ENCODE measurements at places on chromosomes 3 and 15.

- DNase-seq, result no peak
Observed at GRCh38 chr3:28799084-28799483, 450.5 kb upstream of the AZI2 start.

GRCh38 chr3:112676659-112677234, 35.8 kb upstream of the CCDC80 start:
- peak; percentile 65 for DNase-seq

DNA sequence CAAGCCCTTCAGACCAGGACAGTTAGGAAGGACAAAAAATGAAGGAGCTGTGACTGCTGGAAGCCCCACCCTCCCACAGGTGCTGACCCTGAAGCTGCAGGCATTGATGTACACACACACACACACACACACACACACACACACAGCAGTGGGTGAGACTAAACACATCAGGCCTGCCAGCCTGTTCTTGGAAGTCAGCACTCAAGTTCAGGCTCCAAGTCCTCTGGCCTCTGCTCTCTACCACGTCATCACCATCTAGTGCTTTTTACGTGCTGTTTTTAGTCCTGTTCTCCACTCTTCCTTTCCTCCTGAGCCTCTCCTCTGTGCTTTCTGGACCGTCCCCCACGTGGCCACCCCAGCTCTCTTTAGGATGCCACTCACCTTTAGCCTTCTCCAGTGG, 5.4 kb upstream of the KBTBD12 start:
- DNase-seq, result no peak

- DNase-seq, result no peak
Observed at GRCh38 chr15:38685686-38686339, 121.2 kb upstream of the RASGRP1 start.

DNA sequence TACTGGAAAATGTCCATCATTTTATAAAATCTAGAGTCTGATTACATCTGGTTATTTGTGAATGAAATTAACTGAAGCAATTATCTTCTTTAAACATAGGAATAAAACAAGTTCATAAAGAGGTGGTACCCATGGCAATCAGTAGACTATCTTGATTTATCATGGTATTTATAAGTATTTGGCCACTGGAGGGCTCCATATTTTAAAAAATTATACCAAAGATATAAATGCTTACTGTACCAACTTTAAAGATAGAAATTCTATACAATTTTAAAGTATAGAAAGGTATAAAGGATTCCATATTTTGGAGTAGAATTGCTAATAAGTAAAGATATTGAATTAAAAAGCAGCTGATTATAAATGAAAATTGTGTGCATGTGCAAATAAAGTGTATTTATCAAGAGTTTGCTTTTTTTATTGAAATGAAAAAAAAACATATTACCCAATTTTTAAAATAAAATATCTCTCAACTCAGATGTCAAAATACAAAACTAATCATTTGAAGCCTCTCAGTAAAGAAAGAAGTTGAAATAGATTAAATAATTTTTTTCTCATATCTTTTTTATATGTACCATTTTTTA, 105.3 kb downstream of the BBX start:
- DNase-seq, result no peak

GRCh38 chr15:60695713-60696522, 217.0 kb upstream of the ICE2 start:
- no peak for DNase-seq

DNA sequence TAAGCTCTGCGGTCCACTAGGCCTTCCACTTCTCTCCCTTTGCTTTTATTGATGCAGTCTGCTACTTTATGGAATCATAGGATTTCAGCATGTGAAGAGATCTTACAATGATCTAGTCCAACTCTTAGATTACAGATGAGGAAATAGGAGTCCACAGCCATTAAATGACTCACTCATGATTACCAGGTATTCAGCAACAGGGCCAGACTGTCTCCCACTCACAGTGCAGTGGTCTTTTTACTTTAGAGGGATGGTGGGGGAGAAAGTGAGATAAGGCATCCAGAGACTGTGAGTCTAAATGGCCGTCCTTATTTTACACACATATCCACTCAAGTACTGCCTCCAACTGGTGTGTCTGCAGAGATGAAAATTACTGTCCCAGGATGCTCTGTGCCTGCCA, 88.5 kb upstream of the SKOR1 start:
- DNase-seq, result no peak

DNA sequence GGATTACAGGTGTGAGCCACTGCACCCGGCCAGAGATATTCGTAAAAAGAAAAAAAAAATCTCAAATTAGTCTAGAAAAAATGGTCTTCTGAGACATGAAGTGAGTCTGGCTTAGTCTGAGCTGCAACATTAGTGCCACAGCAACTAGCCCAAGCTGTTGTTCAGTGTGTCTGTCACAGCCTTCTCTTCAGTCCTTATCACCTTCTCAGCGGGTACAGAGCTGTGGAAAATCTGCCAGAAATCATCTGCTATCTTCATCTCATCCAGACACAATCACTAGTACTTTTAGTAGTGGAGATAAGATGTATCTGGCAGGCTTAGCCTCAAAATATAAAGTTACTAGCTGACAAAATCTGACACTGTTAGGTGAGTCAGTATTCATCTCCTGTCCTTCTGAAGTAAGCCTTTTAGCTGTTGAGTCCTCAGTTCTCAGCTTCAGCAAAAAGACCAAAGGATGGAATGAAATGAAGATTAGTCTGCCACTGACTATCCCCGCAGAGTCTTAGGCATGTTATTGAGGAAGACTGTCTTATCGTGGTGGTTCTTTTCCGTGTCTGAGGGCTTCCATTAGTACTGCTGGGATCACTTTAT, 120.5 kb upstream of the CGNL1 start:
- DNase-seq, result no peak

GRCh38 chr15:76861815-76862397, 43.2 kb downstream of the SCAPER start:
- DNase-seq, result no peak

DNA sequence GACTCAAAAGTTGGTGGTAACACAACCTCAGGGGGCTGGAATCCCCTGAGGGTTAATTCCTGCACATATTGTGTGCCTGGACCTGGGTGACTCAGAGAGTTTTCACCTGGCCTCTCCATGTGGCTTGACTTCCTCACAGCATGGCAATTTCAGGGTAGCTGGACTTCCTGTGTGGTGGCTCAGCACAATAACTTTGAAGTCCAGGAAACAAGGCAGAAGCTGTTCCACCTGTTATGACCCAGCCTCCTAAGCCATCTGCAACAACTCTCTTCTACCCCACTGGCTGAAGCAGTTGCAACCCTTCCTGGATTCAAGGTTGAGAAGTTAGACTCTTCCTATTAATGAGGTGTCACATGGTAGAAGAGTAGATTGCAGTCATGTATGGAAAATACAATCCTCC, 58.4 kb downstream of the EDEM1 start:
- no peak for DNase-seq

DNA sequence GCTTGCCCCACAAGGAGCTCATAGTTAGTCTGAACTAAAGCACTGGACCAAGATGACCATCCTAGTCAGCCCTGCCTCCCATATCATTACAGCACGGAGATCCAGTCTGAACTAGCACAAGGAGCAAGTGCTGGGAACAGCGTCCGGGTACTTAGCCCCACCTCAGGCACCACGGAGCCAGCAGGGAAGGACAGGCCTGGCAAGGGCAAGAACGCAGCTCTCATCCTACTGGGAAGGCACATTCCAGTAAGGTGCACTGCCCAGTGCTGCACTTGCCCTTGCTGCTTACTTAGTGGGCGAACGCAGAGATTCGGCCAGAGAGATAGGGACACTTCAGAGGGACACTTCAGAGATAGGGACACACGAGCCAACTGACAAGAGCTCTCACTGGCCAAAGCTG, 27.6 kb downstream of the SEC61A1 start:
- no peak for DNase-seq

GRCh38 chr3:151322511-151322910, 5.9 kb upstream of the GPR87 start:
- no peak for DNase-seq

GRCh38 chr3:136381051-136381450, 130.9 kb downstream of the PCCB start:
- DNase-seq, result no peak

- no peak for DNase-seq
Observed at GRCh38 chr3:127630811-127631714, 2.1 kb downstream of the PODXL2 start.

- DNase-seq, result no peak
Observed at GRCh38 chr3:197135212-197135611, 105.6 kb upstream of the MELTF start.

DNA sequence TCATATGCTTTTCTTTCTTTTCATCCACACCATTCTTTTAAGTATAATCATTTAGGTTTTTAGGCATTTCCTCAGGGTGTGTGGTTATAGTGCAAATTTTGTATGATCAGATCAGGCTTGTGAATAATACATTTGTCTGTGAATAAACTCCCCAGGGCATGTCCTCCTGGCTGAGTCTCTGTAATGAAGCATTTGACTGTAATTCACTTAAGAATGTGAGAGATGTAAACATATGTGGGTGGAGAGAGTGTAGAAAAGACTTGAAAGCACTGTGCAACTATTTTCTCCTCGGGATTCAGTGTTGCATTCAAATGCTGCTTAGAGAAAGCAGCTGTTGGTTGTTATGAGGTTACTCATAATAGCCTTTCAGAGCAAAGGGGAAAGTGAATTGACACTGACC, 996.5 kb downstream of the TUSC7 start:
- no peak for DNase-seq

GRCh38 chr15:64423970-64424369, 36.3 kb downstream of the TRIP4 start:
- no peak for DNase-seq

DNA sequence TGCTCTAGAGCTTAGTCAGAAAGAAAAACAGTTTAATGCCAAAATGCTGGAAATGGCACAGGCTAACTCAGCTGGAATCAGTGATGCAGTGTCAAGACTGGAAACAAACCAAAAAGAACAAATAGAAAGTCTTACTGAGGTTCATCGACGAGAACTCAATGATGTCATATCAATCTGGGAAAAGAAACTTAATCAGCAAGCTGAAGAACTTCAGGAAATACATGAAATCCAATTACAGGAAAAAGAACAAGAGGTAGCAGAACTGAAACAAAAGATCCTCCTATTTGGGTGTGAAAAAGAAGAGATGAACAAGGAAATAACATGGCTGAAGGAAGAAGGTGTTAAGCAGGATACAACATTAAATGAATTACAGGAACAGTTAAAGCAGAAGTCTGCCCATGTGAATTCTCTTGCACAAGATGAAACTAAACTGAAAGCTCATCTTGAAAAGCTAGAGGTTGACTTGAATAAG, 150.5 kb upstream of the LRRFIP2 start:
- DNase-seq, result no peak

DNA sequence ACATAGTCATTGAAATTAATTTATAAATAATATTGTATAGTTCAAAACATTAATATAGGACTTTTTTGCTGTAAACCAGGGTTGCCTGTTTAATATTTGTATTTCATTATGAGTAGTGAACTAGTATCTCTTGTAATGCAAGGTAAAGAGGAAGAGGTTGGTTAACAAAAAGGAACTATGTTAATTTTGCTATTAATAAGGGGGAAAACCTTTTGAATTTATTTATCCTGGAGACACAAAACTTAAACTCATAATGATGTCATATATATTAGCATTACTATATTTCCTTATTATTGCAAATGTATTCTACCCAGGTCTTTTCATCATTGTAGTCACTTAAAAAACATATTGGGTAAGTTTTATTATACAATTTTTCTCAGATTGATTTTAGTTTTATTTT, 94.5 kb downstream of the CHL1 start:
- no peak for DNase-seq
